ENCODE measurements at places on chromosomes 7 and 10. TPM values are rescaled to one million over a fixed set of nuclear protein-coding genes. Genes with fewer than 3 reads are reported as not detected.

- no peak for DNase-seq
These were observed 374.5 kb upstream of the FOXK1 start for GRCh38 chr7:4307316-4308204.

DNA sequence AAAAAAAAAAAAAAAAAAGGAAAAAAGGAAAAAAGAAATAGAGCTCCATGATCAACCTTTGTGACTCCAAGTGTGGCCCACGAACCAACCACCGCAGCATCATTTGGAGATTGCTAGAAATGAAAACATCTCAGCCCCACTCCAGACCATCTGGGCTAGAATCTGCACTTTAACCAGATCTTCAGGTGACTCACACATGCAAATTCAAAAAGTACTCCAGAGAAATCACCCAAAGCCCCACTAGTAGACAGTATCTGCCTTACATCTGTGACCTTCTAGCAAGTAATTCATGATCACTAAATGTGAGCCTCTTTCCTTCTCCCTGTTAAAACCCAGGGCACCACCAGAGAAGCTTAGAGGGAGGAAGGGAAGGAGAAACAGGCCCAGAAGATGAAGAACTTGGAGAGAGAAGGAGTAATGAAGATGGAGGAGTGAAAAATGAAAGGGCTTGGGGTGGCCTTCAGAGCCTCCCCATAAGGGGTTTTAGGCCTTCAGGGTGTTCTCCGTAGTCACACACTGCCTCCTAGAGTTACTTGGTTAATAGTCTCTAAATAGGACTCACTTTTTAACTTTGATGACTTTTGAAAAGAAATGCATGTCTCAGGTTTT is 94.0 kb downstream of the SLC37A3 start:
- no peak for DNase-seq

- no peak for DNase-seq
These were observed 48.1 kb downstream of the CTTNBP2 start for GRCh38 chr7:117825132-117825531.

DNA sequence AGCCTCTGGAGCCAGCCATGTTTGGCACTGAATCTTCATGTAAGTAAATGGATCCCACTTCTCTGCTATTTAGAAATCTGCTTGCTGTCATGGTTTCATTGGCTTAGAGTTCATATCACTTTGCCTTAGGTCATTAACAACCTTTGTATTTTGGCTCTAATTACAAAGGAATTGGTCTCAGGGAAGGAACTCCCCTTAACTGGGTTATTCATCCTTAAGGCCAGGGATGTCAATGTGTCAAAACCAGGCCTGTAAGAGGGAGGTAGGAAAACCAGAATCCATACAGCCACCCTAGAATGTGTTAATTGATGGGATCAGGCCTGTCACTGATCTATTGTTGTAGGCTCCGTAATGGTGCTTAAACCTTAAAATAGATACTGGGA is 67.3 kb downstream of the ST7 start:
- no peak for DNase-seq

GRCh38 chr10:77320971-77321471 is 316.6 kb downstream of the KCNMA1 start:
- no peak for DNase-seq

DNA sequence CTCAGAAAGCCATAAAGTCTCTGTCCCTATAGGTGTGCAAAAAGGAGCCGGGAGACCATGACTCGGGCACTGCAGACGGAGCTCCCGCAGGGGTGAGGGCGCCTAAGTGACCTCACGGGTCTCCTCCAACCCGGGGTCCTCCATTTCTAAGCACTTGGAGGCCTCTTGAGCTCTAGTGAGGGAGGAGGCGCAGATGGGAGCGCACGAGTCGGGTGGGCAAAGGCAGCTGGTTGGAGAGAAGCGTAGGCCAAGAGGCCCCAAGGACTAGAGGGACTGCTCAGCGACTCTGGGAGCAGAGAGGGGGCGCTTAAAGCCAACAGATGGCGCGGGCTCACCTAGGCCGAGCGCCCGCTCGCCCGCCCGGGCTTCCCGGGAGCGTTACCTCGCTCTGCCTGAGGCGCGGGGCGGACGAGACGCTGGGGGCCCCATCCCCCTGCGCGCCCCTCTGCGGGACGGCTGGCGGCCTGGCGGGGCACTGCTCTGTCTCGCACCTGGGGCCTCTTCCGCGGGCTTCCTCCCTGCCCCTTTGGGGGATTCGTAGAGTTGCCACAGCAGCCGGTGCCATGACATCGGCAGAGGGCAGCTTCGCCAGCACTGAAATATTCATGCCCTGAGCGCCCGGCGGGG is 523 bp upstream of the CDH23 start:
- DNase-seq: peak; percentile 56

DNA sequence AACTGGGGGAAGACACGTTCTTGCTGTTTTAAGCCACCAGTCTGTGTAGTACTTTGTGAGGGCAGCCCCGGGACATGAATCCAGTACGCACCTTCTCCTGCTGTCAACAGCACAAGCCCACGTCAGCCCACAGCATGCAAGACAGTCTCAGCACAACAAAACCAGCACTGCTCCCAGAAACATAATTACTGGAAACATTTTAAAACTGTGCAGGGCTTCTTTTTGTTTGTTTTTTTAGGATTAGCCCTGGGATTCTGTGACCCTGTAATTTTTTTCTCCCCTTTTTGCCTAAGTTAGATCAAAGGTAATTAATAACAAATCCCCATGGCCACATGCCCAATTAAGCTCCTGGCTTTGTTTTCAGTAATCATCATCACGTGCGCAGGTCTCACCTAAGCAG is 87.5 kb downstream of the VOPP1 start:
- no peak for DNase-seq

NKX1-2 gene
- not detected for total RNA-seq

KIF11 gene
- total RNA-seq: 53.7 TPM

PRPS1L1 gene
- total RNA-seq: not detected

ZNF777 gene
- 14.9 TPM for total RNA-seq

ASZ1 gene
- not detected for total RNA-seq

ZNF786 gene
- 10.3 TPM for total RNA-seq
